NCI-H526 treated with DMSO at 0.1 percent for 48 hours (cell line): ENCODE measurements at places on chromosomes 5 and 9.
A peak's percentile ranks its signal among the peaks of the same experiment; 100 is the strongest.

GRCh38 chr5:153903321-153903720, 135.4 kb downstream of the FAM114A2 start:
- DNase-seq, result no peak

DNA sequence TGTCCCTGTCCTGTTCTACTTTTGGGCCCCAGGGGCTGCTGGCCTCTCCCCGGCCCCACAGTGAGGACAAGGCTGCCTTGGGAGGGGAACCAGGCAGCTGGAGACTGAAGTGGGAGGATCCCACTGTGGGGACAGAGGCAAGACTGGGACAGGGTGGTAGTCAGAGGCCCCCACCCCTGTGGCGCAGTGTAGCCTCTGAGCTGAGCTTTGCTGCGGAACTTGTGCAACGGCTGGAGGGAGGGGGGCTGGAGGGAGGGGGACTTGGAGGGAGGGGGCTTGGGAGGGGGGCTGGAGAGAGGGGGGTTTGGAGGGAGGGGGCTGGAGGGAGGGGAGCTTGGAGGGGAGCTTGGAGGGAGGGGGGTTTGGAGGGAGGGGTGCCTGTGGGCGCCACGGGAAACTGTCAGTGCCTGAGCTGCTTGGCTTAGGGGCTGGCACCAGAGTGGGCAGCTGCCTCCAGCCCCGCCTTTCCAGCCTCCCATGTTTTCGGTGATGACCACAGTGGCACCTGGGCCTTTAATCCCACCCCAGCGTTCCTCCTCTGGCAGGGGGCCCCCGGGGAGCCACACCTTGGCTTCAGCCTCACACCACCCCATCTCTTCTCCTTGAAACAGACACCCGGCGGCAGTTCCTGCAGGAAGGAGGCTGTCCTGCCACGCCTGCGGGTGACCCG, 2.3 kb upstream of the FUT7 start:
- no peak for DNase-seq

- no peak for DNase-seq
These were observed 23.9 kb upstream of the MVB12B start for GRCh38 chr9:126302730-126303129.

- no peak for DNase-seq
These were observed 62.2 kb upstream of the SLC12A2 start for GRCh38 chr5:128021411-128021810.

DNA sequence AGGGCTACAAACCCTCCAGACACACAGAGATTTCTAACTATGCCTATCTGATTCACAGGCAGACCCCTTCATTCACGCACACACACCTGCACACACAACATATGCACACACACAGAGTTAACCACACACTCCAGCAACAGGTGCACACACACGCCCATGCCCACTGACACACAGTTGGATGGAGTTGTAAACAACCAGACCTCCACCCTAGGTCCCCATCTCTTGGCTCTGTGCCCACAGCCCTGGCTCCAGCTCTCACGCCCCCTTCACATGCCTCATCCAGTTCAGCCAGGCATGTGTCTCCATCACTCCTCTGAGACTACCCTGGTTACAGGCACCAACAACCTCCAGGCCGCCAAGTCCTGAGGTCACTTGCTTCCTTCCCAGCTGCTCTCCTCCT, 61.1 kb downstream of the PSD2 start:
- no peak for DNase-seq

- no peak for DNase-seq
These were observed 141.0 kb downstream of the CDK5RAP2 start for GRCh38 chr9:120438836-120439546.

DNA sequence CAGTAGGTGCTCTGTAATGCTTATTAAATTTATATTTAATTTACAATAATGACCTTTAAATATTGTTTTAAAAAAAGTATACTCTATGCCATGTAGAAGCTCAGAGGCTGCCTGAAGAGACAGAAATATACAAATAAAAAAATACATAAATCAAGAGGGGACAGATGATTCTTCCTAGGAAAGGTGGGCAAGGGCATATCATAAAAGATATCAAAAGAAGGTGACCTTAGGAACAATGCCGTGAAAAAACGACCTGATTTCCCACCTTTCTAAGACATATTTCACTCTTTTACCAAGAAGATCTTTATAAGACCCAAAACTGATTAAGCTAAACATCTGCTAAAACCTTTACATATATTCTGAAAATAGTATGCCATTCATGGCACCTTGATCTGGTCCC, 128.9 kb downstream of the NFIB start:
- no peak for DNase-seq

DNA sequence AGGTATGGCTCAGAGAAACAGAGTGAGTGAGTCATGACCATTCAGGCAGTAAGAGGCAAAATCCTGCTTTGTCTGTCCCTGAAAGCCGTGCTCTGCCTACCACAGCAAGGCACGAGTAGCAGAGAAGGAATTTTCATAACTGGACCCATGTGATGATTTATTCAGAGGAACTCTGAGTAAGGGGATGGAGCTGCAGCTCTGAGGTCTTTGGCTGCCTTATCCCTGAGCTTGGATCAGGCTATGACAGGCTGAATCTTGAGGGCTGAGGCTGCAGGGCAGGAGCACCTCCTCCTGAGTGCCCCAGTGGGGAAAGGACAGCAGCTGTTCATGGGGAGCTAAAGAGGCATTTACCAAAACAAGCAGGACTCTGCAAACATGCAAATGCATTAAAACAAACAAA, 183.4 kb downstream of the PAPPA start:
- DNase-seq, result no peak

DNA sequence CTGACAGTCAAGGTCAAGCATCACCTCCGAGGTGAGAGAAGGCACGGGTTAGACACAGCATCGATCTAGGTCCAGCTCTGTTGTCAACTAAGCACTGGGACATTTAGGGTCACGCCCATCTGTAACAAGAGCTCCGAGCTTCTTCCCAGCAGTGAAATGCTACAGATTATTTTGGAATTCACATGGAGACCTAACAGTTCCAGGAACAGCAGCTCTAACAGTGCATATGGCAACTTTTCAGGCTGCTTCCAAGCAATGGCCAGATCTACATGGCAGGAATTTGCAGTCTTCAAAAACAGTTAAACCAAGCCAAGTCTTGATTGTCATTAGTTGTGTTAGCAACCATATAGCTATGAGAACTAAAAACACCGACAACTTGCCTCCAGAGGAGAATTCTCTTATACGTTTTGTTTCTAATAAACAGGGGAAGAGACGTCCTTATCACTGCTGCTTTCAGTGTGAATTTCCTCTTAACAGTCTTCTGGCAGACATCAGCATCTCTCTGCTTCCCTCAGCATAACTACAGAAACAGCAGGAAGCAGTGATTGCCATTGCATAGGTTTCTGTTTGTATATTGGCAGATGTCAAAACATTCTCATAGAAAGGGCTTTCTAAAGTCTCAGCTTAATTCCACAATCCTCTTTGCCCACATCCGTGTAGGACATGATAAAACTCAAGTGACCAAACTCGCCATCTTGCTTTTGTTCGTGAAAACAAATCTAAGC, 242.1 kb upstream of the DAPK1 start:
- no peak for DNase-seq

GRCh38 chr5:173530547-173530946, 85.9 kb downstream of the BOD1 start:
- DNase-seq, result no peak

GRCh38 chr5:17258431-17258830, 41.0 kb downstream of the BASP1 start:
- DNase-seq, result no peak

GRCh38 chr5:134918861-134919260, 13.9 kb downstream of the PCBD2 start:
- peak; percentile 8 for DNase-seq

DNA sequence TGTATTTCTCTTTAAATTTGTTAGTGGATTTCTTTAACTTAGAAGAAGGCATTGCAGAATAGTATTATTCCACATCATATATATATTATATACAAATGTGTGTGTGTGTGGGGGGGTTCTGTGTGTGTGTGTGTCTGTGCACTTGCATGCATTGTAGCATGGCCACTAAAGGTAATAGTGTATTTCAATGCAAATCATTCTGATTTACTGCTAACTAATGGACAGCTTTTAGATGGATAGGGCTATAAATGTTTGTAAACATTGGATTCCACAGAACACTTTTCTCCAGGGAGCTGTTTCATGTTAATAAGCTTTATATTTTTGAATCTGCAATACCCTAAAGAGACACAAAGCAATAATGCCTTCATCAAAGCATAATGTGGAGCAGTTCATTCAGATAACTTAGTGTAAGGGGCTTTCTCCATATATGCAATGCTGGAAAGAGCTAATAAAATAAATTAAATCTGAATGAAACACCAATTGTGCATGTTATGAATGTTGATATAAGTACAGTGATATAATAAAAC, 496.7 kb upstream of the CDH9 start:
- DNase-seq, result no peak

- no peak for DNase-seq
These were observed 5.2 kb downstream of the RFX3 start for GRCh38 chr9:3520564-3520963.

- no peak for DNase-seq
These were observed 118.1 kb upstream of the CCDC112 start for GRCh38 chr5:115414406-115415142.

- no peak for DNase-seq
These were observed 7.6 kb upstream of the ELOVL7 start for GRCh38 chr5:60851626-60852025.

GRCh38 chr5:139757727-139758509, 37.7 kb upstream of the PSD2 start:
- no peak for DNase-seq

GRCh38 chr5:140039561-140039960, 3.5 kb downstream of the NRG2 start:
- peak; percentile 48 for DNase-seq

GRCh38 chr9:104361207-104361606, 142.9 kb upstream of the OR13F1 start:
- no peak for DNase-seq

DNA sequence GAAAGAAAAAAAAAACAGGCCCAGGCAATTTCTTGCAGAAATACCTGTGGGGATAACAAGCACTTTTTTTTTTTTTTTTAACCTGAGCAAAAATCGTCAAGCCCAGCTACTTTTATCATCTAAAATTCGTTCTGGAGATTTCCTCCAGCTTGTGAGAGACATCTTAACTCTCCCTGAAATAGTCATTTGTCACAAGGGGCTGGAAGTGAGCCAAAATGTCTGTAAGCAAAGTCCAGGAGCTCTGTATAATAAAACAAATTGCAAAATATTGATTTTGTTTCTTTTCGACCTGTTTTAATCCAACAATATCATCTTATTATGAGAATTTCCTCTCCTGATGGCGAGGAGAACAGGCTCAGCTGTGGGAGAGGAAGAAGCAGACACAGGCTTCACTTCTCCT, 168.4 kb downstream of the TTLL11 start:
- no peak for DNase-seq

DNA sequence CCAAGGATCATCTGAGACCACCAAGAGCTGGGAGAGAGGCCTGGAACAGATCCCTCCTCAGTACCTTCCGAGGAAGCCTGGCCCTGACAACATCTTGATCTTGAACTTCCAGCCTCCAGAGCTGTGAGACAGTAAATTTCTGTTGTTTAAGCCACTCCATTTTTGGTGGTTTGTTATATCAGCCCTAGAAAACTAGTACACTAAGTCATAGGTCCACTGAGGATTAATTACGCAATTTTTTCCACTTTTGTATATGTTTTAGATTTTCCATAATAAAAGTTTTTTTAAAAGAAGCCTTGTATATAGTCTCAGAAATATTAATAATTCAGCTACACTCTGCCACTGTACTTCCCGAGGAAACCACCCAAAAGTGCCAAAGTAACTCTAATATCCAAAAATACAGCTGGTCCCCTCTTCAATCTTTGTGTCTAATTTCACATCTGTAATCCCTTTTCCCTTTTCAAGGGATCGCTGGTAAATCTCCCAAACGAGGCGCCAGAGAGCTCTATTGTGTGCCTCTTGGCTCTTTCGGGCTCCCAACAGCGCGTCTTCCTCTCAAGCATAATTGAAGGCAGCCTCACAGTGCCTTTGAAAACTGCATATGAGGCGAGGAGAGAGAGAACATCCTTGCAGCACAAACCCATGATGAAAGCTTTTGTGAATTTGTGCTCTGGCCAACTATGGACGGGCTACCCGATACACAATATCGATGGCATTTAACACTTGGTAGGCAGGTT, 32.7 kb downstream of the PRUNE2 start:
- DNase-seq, result no peak

DNA sequence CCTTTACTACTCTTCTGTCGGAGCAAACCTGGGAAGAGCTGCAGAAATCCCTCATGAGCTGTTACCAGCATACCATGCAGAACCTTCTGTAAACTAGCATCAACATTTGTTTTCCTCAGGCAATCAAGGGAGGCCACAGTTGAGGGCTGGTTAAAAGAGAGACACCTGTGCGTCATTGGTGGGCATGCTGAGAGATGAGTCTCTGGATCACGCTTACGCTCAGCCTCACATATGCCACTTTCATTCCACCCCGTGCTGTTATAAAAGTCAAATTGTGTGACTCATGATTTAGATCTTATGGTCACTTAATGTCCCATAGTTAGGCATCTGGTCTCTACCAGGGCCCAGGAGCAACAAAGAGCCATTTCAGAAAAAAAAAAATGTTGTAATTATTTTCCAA, 18.1 kb upstream of the ICE1 start:
- DNase-seq, result no peak

DNA sequence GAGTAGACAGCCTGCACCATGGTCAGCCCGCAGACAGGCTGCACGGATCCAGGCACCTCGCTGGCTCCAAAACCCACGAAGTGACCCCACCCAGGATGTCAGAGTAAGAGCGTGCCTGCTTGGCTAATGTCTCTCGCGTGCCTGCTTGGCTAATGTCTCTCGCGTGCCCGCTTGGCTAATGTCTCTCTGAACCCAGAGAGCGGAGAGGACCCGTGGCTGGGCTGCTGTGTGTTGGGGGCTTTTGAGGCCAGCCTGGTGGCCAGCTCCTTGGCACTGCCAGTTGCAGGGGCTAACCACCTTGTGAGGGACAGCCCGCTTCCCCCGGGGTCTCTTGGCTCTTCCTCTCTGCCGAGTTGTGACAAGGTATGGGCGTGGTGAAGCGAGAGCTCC, 8.9 kb upstream of the RXRA start:
- DNase-seq, result no peak

- no peak for DNase-seq
These were observed 46.1 kb downstream of the RFX3 start for GRCh38 chr9:3479514-3480352.

- no peak for DNase-seq
These were observed 27.7 kb downstream of the ARHGEF37 start for GRCh38 chr5:149608936-149609545.

DNA sequence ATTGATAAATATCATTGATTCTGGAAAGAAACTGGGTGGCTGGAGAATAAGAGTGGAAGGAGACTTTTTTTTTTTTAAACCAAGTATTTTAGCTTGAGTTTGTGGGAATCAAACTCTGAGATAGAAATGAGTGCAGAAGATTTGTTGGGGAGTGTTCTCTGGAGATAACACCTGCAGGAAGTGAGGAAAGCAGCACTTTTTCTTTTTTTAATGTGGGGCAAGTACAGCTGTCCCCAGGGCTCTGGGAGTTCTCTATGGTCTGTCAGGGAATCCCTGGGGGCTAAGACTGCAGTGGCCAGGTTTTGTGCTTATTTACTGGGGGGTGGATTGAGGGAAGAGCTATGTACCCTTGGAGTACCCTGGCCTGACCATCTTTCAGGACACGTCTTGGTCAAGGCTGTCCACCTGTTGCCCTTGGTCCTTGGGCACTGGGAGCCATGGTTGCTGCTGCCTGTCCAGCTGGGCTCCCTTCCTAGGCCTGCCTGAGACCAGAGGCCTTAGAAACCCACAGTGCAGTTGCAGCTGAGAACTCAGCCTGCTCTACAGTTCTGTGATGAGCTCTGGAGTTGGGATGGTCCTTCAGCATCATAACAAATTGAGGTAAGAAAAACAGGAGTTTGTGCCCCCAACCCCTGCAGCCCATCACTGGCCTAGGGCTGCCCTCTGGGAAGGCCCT, 85.8 kb downstream of the PHAX start:
- DNase-seq, result no peak

- no peak for DNase-seq
These were observed 271.0 kb downstream of the DNAH5 start for GRCh38 chr5:13673511-13673910.
